ENCODE measurements at places on chromosomes 13 and 19. TPM values are rescaled to one million over a fixed set of nuclear protein-coding genes. Genes with fewer than 3 reads are reported as not detected.

Gene RFPL4AL1
- total RNA-seq = not detected

Gene TRAPPC5
- 93.1 TPM for total RNA-seq

Gene PRKCG
- 4.0 TPM for total RNA-seq

Gene PLPPR2
- 5.6 TPM for total RNA-seq

Gene TSKS
- not detected for total RNA-seq

DNA sequence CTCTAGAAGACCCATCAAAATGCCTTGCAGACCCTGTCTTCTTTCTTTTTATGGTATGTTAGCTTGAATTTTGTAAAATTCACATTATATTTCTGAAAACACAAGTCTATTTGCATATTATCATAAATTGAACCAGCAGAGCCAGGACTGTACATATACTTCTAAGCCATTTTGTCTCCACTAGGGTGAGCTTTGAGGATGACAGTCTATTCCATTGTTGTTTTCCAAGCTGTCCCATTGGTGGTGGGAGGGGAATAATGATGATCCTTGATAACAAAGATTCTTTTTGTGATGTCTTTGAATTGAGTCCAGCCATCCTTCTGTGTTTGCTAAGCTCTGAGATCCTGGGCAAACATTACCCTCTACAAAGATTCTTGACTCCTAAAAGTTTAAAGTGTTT is 359.3 kb upstream of the PCDH20 start:
- H3K27ac ChIP-seq = no peak overlapping the region
- no peaks in the 10 kb centered on the region for H3K36me3 ChIP-seq
- no peaks in the 10 kb centered on the region for H3K27me3 ChIP-seq
- no peak overlapping the region for H3K4me3 ChIP-seq

GRCh38 chr13:109110159-109110558 is 480.7 kb downstream of the MYO16 start:
- H3K4me3 ChIP-seq = no peak overlapping the region
- no peaks in the 10 kb centered on the region for H3K36me3 ChIP-seq
- DNase-seq = no peak
- no peaks in the 10 kb centered on the region for H3K27me3 ChIP-seq
- H3K27ac ChIP-seq = no peak overlapping the region

- H3K27me3 ChIP-seq = no peaks in the 10 kb centered on the region
- H3K36me3 ChIP-seq = peaks cover 45% of the 10 kb centered on the region
- H3K4me1 ChIP-seq = no peaks in the 10 kb centered on the region
- H3K27ac ChIP-seq = no peak overlapping the region
- DNase-seq = no peak
- no peak overlapping the region for H3K4me3 ChIP-seq
Observed at GRCh38 chr19:5231857-5232678, 108.5 kb downstream of the PTPRS start.

GRCh38 chr13:20247403-20247802 is 15.3 kb upstream of the GJB6 start:
- DNase-seq = no peak
- H3K4me1 ChIP-seq = no peaks in the 10 kb centered on the region
- H3K27me3 ChIP-seq = no peaks in the 10 kb centered on the region
- H3K36me3 ChIP-seq = no peaks in the 10 kb centered on the region

DNA sequence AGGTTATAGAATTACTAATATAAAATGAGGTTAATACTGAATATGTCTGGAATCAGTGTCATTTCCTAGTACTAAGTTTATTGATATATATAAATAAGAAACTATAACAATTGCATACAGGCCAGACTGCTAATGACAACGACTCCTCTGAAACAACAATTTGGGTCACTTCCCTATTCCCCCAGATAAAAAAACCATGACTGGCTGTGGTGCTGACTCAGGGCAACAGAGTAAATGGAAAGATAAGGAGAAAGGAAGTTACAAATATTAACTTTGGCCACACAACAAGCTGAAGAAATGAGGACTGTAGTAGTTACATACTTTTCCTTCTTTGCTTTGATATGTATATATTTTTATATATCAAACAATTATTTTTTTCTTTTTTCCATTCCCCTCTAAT is 263.7 kb upstream of the PCDH9 start:
- no peak overlapping the region for H3K4me3 ChIP-seq
- DNase-seq = no peak
- no peaks in the 10 kb centered on the region for H3K27me3 ChIP-seq
- no peaks in the 10 kb centered on the region for H3K4me1 ChIP-seq
- H3K27ac ChIP-seq = no peak overlapping the region

GRCh38 chr13:70125693-70126092 is 17.4 kb upstream of the KLHL1 start:
- H3K36me3 ChIP-seq = no peaks in the 10 kb centered on the region
- DNase-seq = peak; percentile 54
- no peak overlapping the region for H3K4me3 ChIP-seq
- no peak overlapping the region for H3K27ac ChIP-seq
- no peaks in the 10 kb centered on the region for H3K27me3 ChIP-seq
- H3K4me1 ChIP-seq = no peaks in the 10 kb centered on the region

GRCh38 chr19:50607874-50608785 is 31.6 kb downstream of the SYT3 start:
- H3K36me3 ChIP-seq = no peaks in the 10 kb centered on the region
- H3K27me3 ChIP-seq = peaks cover 11% of the 10 kb centered on the region
- H3K4me3 ChIP-seq = no peak overlapping the region
- H3K27ac ChIP-seq = no peak overlapping the region
- DNase-seq = peak; percentile 99

GRCh38 chr13:29185926-29186325 is 365.8 kb downstream of the MTUS2 start:
- no peaks in the 10 kb centered on the region for H3K36me3 ChIP-seq
- DNase-seq = no peak
- no peaks in the 10 kb centered on the region for H3K27me3 ChIP-seq
- H3K4me1 ChIP-seq = no peaks in the 10 kb centered on the region

DNA sequence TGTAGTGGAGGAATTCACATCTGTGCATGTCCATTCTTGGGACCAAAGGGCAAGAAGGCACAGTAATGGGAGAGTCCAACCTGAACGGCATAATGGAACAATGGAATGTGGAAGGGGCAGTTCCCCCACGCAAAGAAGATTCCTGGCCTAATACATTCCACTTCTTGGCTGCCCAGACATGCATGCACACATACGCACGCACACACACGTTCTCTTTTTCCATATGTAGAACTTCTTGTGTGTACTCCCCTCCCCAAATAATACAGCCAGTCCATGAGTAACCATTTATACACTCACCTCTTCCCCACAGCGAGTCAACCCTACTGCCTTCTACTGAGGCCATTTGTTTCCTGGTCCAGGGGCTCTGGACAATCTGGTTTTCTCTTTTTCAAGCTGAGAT is 6.0 kb upstream of the STK24 start:
- H3K4me3 ChIP-seq = no peak overlapping the region
- peaks cover 3% of the 10 kb centered on the region for H3K4me1 ChIP-seq
- DNase-seq = no peak
- no peak overlapping the region for H3K27ac ChIP-seq
- no peaks in the 10 kb centered on the region for H3K36me3 ChIP-seq

DNA sequence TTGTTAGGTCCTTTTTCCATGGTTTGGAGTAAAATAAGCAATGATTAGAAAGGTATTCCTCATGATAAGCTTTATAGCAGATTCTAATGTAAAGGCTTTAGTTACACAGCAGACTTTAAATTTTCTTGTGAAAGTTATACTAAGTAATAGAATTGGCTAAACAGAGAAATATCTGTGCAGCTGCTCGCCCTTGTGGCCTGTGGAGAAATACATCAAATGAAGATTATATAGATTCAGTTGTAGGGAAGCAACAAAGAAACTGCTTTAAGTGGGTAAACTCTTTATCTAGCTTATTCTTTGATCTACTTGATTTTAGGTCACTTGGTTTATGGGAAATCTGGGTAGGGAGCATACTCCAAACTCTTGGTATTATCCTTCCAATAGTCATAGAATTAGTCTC is 1269.7 kb upstream of the SPRY2 start:
- H3K27me3 ChIP-seq = no peaks in the 10 kb centered on the region
- no peak for DNase-seq
- H3K27ac ChIP-seq = no peak overlapping the region
- no peaks in the 10 kb centered on the region for H3K36me3 ChIP-seq
- no peak overlapping the region for H3K4me3 ChIP-seq

DNA sequence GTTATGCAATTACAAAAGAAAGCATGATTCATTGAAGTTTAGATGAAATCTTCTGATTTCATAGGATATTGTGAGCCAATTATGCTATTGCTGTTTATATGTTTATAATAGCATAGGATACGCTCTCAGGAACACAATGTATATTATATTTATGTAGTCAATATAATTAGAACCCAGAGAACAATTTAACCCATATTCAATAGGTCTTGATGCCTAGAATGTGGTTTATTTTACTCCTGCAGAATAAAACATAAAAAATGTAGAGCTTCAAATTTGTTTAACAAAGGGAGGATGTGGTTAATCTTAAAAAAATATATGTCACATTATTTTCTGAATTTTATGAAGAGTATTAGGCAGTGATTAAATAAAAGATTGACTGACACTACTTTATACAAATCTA is 380.8 kb upstream of the SPRY2 start:
- H3K27ac ChIP-seq = no peak overlapping the region
- H3K27me3 ChIP-seq = no peaks in the 10 kb centered on the region
- no peak for DNase-seq
- peaks cover 3% of the 10 kb centered on the region for H3K4me1 ChIP-seq

GRCh38 chr13:23628765-23629565 is 58.8 kb downstream of the TNFRSF19 start:
- H3K27me3 ChIP-seq = no peaks in the 10 kb centered on the region
- H3K4me3 ChIP-seq = no peak overlapping the region
- no peaks in the 10 kb centered on the region for H3K36me3 ChIP-seq
- DNase-seq = no peak
- peak overlapping the region; percentile 30 for H3K27ac ChIP-seq

- H3K27me3 ChIP-seq = no peaks in the 10 kb centered on the region
- peaks cover 7% of the 10 kb centered on the region for H3K4me1 ChIP-seq
- peaks cover 11% of the 10 kb centered on the region for H3K36me3 ChIP-seq
- DNase-seq = peak; percentile 34
- H3K4me3 ChIP-seq = no peak overlapping the region
Observed at GRCh38 chr13:112696001-112696868, 6.4 kb downstream of the ATP11A start.

DNA sequence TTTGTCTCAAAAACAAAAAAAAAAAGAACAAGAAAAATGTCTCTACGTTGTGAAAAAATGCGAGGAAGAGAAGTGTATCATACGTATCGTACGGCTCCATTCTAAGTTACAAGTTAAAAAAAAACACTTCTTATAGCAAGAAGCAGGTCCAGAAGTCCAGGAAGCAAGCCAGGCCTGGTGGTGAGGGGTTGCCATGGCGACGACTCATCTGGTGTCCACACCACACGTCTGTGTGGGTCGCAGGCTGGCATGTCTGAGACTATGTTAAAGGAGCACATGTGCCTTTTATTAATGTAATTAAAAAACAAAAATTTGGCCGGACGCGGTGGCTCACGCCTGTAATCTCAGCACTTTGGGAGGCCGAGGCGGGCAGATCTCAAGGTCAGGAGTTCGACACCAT is 5.9 kb downstream of the MED16 start:
- no peaks in the 10 kb centered on the region for H3K4me1 ChIP-seq
- peak; percentile 46 for DNase-seq
- H3K27ac ChIP-seq = no peak overlapping the region
- H3K27me3 ChIP-seq = no peaks in the 10 kb centered on the region
- no peak overlapping the region for H3K4me3 ChIP-seq

- no peaks in the 10 kb centered on the region for H3K27me3 ChIP-seq
- peaks cover 5% of the 10 kb centered on the region for H3K4me1 ChIP-seq
- peak; percentile 97 for DNase-seq
- no peaks in the 10 kb centered on the region for H3K36me3 ChIP-seq
- H3K4me3 ChIP-seq = peak within 1 kb of the TSS; percentile 78
- H3K27ac ChIP-seq = no peak within 1 kb of the TSS
Observed at GRCh38 chr19:1241417-1242095, at the start of gene ATP5F1D. Gene ATP5F1D (plus strand): TSS chr19:1241751. CDS start chr19:1241851, 100 bp downstream.

DNA sequence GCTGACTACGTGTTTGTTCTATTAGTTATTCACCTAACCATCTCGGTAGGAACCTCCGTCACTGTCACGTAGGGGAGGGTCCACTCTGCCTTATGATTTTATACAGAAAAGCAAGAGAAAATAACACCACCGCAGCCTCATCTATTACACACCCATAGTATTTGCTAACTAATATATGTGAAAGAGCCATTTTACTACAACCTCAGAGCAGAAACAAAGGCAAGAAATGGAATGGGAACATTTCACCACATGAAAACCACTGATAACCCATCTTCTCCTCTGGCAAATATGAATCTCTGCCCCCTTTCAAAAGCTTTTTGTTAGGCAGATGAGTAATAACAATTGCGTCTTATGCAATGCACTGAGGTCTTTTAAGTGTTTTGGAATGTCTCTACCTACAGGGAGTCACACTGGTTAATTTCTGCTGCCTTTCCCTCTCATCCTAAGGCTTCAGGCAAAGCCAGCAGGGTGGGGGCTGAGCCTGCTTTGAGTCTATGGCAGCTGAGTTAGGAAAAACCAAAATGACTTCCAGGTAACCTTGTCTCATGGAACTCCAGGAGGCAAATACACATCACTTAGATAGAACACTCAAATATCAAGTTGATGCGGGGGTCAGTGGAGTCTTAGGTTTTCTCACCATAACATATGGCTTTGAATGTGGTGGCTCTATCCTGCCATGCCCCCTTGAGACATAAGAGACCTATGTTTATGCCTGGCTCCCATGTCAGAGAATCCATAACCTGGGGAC is 15.0 kb downstream of the TSHZ3 start:
- H3K27me3 ChIP-seq = no peaks in the 10 kb centered on the region
- H3K27ac ChIP-seq = no peak overlapping the region
- H3K4me3 ChIP-seq = no peak overlapping the region
- DNase-seq = no peak
- no peaks in the 10 kb centered on the region for H3K36me3 ChIP-seq

GRCh38 chr19:5326986-5327623 is 13.5 kb downstream of the PTPRS start:
- H3K4me3 ChIP-seq = no peak overlapping the region
- no peaks in the 10 kb centered on the region for H3K4me1 ChIP-seq
- DNase-seq = peak; percentile 67
- H3K27me3 ChIP-seq = no peaks in the 10 kb centered on the region
- H3K36me3 ChIP-seq = peaks cover 23% of the 10 kb centered on the region

DNA sequence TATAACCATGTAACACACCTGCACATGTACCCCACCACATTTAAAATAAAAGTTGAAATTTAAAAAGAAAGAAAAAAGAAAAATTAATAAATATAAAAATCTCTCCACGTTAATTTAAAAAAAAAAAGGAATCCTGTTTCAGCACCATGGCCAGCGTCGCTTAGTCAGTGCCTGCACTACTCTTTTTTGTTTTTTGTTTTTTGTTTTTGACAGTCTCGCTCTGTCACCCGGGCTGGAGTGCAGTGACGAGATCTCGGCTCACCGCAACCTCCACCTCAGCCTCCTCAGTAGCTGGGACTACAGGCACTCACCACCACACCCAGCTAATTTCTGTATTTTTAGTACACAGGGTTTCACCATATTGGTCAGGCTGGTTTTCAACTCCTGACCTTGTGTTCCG is 835.9 kb downstream of the UQCRFS1 start:
- no peak overlapping the region for H3K27ac ChIP-seq
- no peaks in the 10 kb centered on the region for H3K4me1 ChIP-seq
- H3K4me3 ChIP-seq = no peak overlapping the region

GRCh38 chr13:24264976-24265375 is 44.4 kb upstream of the C1QTNF9 start:
- no peak overlapping the region for H3K4me3 ChIP-seq
- H3K27me3 ChIP-seq = no peaks in the 10 kb centered on the region
- H3K36me3 ChIP-seq = no peaks in the 10 kb centered on the region
